Pulmonary artery endothelial cell (primary cell): ENCODE measurements at places on chromosomes 16 and 17. TPM values are rescaled to one million over a fixed set of nuclear protein-coding genes. Genes with fewer than 3 reads are reported as not detected.

The PTGES3L gene
- total RNA-seq, result 0.26 TPM in 1 of 2 replicates, not detected in the other

The MARVELD3 gene
- total RNA-seq, result not detected in 2 replicates

The MYH8 gene
- not detected in 2 replicates for total RNA-seq

The EVI2B gene
- total RNA-seq, result 0.14 and 0.20 TPM in 2 replicates

The GSG1L gene
- not detected in 2 replicates for total RNA-seq

The FOXF1 gene
- total RNA-seq, result 0.07 and 0.11 TPM in 2 replicates

The OR2C1 gene
- total RNA-seq, result 0.07 TPM in 1 of 2 replicates, not detected in the other
